ENCODE measurements at places on chromosomes 6 and 20.
A peak's percentile ranks its signal among the peaks of the same experiment; 100 is the strongest.

DNA sequence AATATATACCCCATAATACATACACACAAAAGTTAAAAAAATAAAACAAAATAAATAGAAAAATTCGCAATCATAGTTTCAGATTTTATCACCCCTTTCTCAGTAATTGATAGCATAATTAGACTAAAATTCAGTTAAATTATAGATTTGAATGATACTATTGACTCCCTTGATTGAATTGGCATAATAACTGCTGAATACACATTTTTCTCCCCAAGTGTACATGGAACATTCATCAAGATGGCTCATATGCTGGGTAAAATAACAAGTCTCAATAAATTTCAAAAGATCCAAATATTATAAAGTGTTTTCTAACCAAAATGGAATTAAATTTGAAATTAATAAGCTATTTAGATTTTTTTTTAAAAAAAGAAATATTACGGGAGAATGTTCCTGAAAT, 616.1 kb downstream of the MAFB start:
- no peak for DNase-seq

DNA sequence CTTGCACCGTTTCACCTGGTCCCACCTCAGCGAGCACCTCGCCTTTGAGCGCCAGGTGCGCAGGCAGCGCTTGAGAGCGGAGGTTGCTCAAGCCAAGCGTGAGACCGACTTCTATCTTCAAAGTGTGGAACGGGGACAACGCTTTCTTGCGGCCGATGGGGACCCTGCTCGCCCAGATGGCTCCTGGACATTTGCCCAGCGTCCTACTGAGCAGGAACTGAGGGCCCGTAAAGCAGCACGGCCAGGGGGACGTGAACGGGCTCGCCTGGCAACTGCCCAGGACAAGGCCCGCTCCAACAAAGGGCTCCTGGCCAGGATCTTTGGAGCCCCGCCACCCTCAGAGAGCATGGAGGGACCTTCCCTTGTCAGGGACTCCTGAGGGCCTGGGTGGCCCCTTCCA, 1.5 kb downstream of the ABT1 start:
- no peak for DNase-seq

DNA sequence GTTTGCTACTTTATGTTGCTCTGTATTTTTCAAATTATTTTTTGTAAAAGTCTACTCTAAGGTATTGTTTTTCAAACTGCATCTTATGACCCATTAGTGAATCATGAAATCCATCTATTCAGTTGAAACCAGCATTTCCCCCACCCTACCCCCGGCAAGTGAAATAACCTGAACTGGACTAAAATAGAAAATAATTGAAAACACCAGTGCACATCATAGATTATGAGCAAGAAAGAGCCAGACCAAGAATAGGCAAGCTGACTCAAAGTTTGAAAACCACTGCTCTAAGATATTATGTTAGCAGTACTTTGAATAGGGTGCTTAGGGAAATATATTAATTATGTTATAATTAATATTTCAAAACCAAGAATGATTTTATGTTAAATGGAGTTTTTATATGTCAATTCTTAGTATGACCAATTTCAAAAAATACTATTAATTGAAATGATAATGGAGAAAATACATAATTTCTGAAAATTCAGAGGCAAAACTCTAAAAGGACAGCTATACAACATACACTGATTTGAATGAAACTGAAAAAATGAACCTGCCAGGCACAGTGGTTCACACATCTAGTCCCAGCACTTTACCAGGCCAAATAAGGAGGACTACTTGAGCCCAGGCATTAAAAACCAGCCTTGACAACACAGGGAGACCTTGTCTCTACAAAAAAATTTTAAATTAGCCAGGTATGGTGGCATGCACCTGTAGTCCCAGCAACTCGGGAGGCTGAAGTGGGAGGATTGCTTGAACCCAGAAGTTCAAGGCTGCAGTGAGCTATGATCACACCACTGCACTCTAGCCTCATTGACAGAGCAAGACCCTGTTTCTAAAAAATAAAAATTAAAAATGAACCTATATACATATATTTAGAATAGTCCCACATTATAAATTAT, 112.0 kb downstream of the CDK19 start:
- DNase-seq: no peak

- DNase-seq: no peak
Measured at GRCh38 chr6:56245903-56246351, 1.5 kb downstream of the COL21A1 start.

DNA sequence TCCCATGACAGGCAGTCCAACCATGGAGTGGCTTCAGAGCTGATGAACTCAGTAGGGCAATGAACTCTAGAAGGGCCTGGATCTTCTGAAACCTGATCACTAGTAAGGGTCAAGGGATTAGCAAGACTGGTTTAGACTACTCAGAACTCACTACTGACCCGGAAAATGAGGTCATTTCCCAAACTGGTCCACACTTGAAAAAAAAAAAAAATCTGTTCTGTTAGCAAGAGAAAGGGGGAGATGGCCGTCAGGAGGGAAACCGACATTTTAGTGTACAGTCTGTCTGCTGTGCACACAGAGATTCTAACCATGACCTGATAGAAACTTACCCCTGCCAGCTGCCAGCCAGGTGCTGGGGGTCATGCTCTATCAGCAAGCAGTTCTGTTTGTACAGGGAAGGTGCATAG, 262.4 kb upstream of the AGPAT4 start:
- DNase-seq: peak; percentile 99

DNA sequence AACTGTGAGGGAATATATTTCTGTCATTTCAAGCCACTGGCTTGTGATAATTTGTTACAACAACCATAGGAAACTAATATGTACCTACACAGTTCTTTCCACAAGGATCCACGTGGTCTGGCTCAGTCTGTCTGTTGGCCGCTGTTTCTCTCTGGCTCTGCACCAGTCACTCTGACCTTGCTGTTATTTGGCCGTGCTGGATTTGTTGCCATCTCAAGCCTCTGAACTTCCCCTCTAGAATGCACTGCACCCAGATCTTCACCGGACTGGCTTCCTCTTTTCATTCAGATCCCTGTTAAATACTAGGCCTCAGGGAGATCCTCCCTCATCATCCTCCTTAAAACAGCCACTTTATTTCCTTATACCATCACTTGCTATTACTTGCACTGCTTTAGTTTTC, 446.8 kb downstream of the TFAP2B start:
- DNase-seq: no peak

DNA sequence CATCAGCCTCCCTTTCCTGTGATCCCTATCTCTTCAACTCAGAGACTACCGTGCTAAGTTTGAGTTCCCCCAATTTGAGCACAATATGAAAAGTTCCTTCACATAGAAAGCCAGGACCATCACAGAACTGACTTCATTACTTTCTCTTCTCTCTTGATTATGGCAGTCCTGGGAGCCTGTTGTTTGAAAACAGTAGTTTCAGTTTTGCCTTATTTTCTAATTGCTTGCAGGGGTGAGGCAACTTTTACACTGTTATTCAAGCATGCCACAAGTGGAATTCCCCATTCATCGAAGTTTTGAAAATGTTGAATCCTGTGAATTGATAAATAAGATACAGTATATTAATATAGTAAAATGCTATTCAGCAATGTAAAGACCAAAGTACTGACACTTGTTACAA, 569.7 kb upstream of the MARCKS start:
- no peak for DNase-seq

DNA sequence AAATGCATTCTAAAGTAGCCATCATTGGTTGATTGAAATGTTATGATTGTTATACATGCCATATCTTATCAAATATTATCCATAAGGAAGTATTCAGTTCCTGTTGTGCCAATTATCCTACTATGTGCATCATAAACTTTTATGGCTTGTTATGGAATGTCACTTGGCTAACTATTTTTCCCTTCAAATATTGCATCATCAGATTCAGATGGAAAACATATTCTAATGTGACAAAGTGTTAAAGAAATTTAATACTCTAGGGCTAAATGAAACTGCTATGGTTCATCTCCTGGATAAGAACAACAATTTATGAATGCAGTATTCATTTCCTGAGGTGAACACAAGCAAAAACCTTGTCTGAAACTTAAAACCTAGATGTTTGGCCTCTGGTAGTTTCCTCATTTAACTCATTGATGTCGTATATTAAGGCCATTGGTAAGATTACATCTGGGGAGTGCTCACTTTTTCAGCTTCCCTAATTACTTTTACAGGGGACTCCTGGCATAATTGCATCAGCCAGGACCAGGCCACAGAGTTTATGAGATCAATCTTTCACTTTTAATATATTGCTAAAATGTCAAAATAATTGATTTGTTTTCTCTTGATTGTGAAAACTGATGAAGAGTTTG, 134.9 kb upstream of the CEP162 start:
- DNase-seq: no peak

DNA sequence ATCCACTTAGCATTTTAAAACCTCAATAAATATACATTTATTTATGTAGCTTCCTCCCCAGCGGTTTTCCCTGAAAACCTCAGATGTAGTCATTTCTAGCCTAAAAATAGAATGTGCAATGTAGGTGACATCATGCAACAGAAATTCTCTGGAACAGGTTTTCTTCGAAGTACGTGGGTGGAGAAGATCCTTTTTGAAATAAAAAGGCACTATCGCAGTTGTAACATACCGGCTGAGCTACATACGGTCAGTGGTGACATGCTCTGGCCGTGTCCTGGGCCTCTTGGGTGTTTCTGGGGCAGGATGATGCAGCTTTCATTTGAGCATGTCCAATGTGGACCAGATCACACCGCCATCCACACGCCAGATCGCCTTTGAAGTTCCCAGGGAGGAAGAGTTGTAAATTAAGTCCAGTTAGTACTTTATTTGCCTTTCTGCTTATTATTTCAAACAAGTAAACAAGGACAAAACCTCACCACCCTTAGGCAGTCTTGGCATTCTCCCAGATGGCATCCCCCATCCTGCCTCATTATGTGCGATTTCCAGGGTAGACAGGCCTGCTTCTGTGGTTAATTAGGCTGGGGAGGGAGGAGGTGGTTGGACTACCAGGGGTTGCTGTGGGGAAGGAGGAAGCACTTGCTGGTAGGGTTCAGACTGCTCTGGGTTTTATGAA, 109.5 kb upstream of the CLDN20 start:
- DNase-seq: peak; percentile 70

GRCh38 chr6:20056350-20056992, 155.8 kb downstream of the MBOAT1 start:
- peak; percentile 84 for DNase-seq

- DNase-seq: no peak
Measured at GRCh38 chr20:51931371-51931781, 129.1 kb upstream of the SALL4 start.
